Activated CD4-positive, alpha-beta T cell treated with anti-CD3 and anti-CD28 coated beads for 1 hour (primary cell): ENCODE measurements at places on chromosomes 1 and 21.
A peak's percentile ranks its signal among the peaks of the same experiment; 100 is the strongest.

GRCh38 chr1:211549092-211549711 lies 29.8 kb downstream of the SLC30A1 start:
- no peak for DNase-seq

DNA sequence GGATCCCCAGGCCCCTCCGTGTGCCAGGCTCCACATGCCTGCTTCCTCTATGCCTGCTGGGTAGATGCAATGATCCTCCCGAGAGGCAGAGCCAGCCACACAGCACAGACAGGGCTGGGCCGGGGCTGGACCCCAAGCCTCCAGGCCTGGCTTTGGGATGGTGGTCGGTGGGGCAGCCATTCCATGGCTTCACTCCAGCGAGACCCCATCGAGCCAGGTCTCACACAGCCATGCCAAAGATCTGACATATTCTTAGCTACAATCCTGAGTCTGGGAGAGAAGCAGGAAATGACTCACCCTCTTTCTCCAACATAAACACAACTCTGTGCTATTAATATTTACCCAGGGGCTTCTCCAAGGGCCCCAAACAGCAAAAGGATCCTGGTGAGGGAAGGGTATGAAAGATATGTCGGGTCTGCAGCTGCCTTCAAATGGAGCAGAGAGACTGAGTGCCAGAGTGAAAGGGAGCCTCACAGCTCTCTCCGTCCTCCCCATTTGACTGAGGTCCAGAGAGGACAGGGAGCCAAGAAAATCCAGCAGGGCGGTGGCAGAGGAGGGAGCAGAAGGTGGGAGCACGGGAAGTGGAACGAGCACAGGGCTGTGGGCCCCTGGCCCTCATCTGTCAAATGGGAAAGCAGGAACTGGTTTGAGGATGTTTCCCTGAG lies 639.5 kb downstream of the MATN1 start:
- DNase-seq = no peak

- no peak for DNase-seq
Measured at GRCh38 chr1:156230473-156230837, 11.5 kb upstream of the BGLAP start.

GRCh38 chr1:109807822-109808680 lies 44.3 kb upstream of the EPS8L3 start:
- DNase-seq = no peak

DNA sequence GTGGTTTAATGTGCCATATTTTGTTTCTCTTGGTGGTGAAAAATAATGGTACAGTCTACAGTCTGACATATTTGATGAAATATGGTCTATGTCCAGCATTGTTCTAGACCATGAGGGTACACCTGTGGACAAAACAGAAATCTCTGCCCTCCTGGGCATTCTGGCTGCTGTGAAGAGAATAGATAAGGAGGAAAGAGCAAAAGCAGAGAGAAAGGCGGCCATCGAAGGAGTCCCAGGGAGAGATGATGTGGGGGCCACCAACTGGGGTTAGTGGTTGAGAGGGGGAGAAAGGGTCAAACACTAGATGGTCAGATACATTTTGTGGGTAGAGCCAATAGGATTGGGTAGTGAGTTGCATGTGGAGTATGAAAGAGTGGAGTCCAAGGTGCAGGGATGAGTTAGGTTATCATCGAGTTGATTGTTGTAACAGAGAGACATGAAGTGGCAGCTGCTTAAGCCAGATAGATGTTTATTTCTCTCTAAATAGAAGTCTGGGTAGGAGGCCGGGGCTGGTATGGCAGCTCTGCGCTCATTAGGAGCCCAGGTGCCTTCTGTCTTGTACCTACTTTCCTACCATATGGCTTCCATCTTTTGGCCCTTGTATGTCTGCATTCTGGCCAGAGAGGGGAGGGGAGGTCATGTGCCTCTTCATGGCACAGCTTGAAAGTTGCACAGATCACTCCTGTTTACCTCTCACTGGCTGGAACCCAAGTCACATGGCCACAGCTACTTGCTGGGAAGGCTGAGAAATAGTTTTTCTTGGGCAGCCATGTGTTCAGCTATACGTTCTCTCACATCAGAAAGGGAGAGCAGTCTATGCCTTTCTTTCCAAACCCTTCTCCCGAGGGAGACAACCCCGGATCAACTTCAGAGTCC lies 13.0 kb downstream of the UBE4B start:
- DNase-seq = no peak

DNA sequence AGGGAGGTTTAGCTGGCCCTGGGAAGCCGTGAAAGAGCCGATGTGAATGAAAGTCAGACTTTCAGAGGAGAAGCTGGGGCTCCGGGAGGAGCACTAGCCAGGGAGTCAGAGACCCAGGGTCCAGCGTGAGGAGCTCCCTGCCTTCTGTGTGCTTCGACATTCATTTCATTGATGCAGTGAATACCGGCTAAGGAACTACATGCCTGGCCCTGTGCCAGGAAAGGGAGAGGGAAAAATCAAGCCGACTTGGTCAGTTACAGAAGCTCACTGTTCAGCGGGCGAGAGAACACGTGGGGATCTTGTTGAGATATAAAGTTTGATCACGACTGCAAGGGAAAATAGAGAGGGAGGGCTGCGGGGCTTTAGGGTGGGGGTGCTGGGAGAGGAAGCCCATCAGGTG lies 76.7 kb upstream of the RUNX3 start:
- DNase-seq = no peak

- no peak for DNase-seq
Measured at GRCh38 chr1:57473448-57473847, 49.6 kb upstream of the DAB1 start.

DNA sequence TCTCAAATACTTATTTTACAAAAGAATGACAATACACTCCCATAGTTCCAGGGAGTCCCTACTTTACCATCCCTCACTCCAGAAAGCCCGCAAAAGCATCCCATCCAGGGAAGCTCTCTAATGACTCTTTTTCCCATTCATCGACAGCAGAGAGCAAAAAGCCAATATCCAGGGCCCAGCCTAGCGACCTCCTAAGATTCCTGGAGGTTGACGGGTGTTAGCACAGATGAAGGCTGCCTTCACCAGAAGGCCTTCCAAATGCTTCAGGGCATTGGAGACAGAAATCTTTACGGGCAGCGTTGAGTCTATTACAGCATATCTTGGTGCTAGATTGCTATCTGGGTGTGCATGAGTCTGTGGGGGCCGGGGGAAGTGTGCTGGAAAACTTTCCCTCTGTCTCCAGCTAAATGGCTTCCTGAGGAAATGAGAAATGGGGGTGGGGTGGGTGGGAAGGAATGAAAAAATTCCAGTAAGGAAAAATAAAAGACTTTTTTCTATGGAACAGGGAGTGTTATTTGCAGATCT lies 136.6 kb downstream of the PROX1 start:
- no peak for DNase-seq

DNA sequence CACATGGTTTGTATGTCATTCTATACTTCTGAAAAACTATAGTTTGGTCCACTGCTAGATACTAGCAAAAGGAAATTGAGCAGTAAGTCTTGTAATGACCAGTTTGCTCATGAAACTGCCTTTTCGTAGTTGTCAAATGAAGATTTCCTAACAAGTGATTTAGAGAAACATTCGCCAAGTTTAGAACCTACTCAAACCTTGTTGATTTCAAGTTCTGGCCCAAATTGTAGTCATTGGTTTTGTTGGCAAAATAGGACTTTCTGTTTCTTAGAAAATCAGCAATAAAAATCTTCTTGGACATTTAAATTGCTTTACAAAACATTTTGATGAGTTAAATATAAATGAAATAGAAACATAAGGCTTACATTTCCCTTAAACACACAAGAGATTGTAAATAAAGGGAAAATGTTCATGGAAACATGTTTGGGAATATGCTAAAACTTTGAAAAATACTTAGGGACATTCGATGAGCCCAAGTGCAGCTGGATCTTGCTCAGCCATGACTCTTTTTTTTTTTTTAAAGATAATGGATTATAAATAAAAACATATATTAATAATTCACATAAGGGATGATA lies 178.5 kb upstream of the LYPLAL1 start:
- no peak for DNase-seq

DNA sequence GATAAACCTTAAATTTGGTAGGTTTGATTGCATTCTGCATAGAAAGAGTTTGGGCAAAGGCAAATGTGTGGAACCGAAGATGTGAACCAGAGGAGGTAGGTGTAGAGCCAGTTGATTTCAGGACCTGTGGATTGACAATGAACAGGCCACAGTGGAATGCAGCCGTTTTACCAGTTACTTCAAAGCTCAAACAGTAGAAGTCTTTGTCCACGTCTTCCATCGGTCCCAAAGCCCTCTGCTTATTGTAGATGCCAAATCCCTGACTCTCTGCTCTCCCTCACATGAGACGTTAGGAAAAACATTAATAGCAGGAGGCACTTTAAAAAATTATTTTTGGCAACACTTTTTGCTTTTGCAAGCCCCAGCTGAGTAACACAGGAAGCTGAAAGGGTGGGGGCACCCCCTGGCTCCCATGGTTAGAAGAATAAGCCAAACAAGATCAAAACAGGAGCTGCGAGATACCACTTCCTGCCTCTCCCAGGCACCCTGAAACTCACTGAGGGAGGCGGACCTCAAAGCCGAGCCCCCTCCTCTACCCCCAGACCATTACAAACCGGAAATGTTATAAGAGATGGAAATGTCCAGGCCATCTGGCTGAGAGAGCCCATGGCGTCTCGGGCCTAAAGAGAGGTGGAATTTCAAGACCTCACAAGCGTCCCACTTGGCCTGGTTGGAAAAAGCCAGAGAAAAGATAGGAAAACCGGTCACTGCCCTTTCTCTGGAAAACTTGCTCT lies 13.5 kb downstream of the TRAF3IP3 start:
- DNase-seq = peak; percentile 61

DNA sequence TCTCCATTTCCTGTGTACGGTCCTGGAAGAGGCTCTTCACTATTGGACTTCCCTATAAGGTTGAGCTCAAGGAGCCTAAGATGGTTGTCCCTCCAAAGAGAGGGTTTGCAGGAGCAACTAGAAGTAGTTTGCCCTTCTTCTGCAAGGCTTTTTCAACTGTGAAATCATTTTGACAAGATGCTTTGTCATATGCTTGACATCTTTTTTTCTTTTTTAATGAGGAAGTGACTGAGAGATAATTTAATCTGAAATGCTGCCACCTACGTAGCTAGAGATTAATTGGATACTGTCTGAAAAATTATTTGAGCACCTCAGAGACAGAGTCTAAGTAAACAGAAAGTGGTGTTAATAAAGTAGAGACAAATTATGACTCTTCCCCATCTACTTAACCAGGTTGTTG lies 97.0 kb downstream of the CHRM3 start:
- no peak for DNase-seq

GRCh38 chr1:115925467-115925866 lies 50.8 kb upstream of the SLC22A15 start:
- DNase-seq = no peak

DNA sequence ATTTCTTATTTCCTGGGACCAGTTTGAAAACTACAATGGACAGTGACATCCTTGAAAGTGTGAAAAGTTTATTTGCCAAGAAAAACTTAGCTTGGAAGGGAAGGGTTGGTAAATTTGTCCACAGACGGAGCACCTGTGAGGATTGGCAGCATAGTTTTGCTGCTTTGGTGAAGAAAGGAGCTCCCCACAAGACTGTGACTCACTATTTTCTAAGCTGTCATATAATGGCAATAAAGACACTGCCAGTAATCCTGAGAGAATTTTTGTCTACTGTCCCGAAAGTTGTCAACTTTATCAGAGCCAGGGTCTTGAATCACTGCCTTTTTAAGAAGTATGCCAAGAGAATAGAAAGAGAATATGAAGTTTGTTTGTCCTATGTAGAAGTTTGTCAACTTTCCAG lies 230.8 kb downstream of the NEGR1 start:
- DNase-seq = no peak

- DNase-seq = no peak
Measured at GRCh38 chr1:24181619-24182018, 5.5 kb downstream of the IFNLR1 start.

- no peak for DNase-seq
Measured at GRCh38 chr21:36023092-36023480, 37.2 kb downstream of the SETD4 start.

- DNase-seq = no peak
Measured at GRCh38 chr1:145846201-145846612, 777 bp downstream of the NUDT17 start.

GRCh38 chr21:38567335-38567969 lies 69.2 kb upstream of the ERG start:
- DNase-seq = no peak

DNA sequence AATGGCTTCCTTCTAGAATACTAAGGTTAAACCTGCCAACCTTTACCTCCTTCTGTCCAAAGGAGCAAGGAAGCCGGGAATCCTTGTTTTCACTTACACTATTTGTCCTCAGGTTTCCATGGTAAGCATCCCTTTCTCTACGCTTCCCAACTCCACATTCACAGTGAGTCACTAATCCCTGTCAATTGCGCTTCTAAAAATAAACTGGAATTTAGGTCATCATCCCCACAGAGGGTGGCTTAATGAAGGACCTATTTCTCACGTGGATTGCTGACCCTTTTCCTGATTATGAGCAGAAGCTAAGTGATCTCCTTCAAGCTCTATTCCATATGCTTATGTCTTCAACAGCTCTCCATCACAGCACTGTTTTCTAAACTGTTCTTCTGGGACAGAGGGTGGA lies 39.9 kb upstream of the ABCA4 start:
- no peak for DNase-seq

- no peak for DNase-seq
Measured at GRCh38 chr1:65153635-65154034, 5.6 kb downstream of the AK4 start.

- DNase-seq = no peak
Measured at GRCh38 chr1:56507925-56508522, 71.3 kb downstream of the PLPP3 start.

DNA sequence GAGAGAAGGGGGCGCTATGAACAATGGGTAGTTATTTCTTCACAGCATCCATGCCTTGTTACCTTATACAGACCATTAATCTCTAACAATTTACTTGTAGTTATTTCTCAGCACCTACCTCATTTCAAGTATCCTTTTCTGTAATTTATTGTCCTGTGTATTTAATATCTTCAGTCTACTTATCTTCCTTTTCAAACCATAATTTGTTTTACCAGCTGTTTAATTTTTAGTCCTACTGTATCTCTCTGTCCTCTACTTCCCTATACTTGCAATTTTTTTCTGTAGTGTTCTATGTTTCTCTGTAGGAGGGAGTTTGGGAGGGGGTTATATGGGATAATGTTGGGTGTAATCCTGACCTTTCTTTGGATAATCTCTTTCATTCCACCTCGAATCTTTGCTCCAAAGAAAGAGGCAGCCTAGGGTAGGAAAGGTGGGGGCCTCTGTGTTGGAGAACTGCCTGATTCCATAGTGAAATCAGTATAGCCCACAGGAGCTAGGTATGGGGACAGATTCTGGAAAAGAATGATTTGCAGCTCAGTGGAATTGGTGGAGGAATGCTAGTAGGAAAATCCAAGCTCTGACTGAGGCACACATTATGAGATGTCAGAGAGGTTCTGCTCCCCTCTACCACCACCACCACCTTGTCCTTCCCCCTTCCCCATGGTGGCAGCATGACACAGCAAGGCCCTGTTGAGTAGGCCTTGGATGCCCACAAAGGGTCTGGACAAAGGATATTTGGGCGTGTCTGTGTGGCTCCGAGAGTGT lies 642 bp downstream of the MLLT11 start:
- no peak for DNase-seq

DNA sequence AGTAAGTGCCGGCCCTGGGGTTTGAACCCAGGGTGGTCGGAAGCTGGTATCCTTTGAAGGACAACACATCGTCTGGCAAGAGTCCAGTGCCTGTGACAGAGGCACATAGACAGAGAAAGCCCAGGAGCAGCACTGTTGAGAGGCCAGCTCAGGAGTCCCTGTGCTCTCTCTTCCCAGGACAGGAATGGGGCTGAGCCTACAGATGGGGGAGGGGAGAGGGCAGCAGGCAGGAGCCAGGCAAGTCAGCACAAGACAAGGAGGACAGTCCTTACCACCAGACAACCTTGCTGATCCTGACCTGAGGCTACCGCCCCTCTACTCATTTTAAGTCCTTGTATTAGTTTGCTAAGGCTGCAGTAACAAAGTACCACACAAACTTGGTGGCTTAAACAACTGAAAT lies 27.7 kb upstream of the SYT6 start:
- DNase-seq = no peak
